H7 (cell line): ENCODE measurements at places on chromosomes 5 and 9. TPM values are rescaled to one million over a fixed set of nuclear protein-coding genes. Genes with fewer than 3 reads are reported as not detected.

MTRR gene
- 30.3 and 31.2 TPM in 2 replicates for total RNA-seq

CCDC192 gene
- total RNA-seq: 0.24 and 1.1 TPM in 2 replicates

GRCh38 chr9:21580636-21581378 is 98.7 kb upstream of the IFNE start:
- DNase-seq: no peak

DNA sequence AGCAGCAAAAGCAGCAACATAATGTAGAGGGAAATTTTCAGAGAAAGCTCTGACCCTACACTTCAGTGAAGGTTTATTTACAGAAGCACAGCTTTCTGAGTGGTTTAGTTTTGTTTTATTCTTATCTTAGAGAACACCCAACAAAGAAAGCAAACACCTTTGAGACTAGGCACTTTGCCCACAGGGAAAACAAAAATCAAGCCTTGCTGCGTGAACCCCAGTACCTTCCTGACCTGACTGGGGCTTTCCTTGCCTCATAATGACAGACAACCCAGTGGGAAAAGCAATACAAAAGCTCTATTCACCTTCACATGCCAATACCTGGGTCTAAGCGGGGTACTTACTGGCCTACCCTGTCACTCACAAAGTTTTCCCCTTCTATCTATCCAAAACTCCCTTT is 189.8 kb downstream of the HINT1 start:
- peak; percentile 22 for DNase-seq

- no peak for DNase-seq
These were observed 380.3 kb upstream of the TNC start for GRCh38 chr9:115498303-115498702.

- no peak for DNase-seq
These were observed 86.9 kb downstream of the NR6A1 start for GRCh38 chr9:124684169-124684568.

GRCh38 chr9:4207123-4207875 is 92.6 kb downstream of the GLIS3 start:
- DNase-seq: no peak

DNA sequence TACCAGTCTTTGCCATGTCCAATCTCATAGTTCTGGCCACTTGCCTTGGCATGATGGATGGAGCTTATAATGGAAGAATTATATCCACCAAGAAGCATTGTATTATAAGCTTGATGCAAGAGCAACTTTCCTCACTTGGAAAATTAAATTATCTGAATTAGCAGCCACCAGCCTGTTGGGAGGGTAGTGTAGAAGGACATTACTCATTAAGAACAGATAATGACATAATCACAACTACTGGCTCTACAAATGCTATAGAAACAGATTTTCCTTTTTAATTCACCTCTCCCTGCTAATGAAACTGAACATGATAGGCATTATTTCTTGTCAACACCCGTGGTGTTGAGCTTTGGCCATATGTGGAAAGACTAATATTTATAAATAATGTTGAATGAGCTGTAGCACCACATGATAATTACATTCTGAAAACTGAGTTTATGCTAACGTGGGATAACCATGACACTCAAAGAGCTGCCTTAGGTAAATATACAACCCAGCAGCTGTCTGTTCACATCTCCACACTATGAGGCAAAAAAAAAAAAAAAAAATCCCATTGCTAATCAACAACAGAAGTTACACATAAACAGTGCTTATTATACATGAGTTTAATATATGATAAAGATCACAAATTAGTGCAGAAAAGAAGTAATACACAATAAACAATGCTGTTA is 48.1 kb upstream of the NR4A3 start:
- no peak for DNase-seq

- DNase-seq: no peak
These were observed 77.9 kb downstream of the ANXA1 start for GRCh38 chr9:73229543-73229942.

DNA sequence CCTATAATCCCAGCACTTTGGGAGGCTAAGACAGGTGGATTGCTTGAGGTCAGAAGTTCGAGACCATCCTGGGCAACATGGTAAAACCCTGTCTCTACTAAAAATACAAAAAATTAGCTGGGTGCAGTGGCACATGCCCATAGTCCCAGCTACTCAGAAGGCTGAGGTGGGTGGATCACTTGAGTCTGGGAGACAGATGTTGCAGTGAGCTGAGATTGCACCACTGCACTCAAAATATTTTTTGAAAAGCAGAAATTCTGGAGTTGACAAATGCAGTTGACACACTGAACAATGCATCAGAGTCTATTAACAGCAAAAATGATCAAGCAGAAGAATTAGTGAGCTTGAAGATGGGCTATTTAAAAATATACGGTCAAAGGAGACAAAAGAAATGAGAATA is 35.5 kb downstream of the NDUFAF2 start:
- DNase-seq: no peak

- DNase-seq: no peak
These were observed 47.4 kb downstream of the C5orf15 start for GRCh38 chr5:133921069-133921468.

GRCh38 chr5:180350711-180351465 is 2.2 kb downstream of the GFPT2 start:
- no peak for DNase-seq

DNA sequence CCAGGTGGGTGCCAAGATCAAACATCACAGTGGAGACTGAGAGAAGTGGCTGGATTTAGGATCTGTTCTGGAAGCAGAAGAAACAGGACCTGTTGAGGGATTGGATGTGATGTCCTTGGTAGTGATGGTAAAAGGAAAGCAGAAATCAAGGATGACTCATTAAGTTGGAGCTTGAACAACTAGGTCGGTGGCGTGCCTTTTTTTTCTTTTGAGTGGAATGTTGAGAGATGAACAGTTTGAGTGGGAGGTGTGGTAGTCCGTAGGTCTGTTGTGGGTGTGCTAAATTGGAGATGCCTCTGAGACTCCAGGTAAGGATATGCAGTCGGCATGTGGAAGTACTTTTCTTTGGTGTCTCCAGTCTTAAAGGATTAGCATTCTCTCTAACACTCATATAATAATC is 92.1 kb upstream of the IL12B start:
- no peak for DNase-seq

DNA sequence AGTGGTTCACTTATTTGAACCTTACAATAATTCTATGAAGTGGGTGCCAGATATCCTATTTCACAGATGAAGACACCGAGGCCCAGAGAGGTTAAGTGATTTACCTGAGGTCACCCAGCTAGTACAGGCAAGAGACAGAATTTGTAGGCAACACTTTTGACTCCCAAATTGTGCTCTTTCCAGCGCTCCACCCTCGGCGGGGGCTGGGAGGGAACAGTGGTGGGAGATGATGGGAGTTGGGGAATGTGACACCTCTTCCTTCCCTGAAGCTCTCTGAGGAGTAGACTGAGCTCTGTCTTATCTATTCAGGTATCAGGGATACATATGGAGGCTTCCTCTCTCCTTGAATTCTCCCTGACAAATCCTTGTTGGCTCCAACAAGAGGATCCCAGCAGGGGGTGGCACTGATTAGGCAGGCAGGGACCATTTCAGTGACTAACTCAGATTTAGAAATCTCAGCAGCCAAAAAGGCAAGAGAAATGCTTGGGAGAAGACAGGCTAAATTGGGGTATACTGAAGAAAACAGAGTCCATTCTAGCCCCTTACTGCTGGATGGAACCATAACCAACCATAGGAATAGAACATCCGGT is 95.8 kb upstream of the PANK3 start:
- no peak for DNase-seq

GRCh38 chr5:160242145-160242544 is 12.8 kb downstream of the FABP6 start:
- DNase-seq: no peak

DNA sequence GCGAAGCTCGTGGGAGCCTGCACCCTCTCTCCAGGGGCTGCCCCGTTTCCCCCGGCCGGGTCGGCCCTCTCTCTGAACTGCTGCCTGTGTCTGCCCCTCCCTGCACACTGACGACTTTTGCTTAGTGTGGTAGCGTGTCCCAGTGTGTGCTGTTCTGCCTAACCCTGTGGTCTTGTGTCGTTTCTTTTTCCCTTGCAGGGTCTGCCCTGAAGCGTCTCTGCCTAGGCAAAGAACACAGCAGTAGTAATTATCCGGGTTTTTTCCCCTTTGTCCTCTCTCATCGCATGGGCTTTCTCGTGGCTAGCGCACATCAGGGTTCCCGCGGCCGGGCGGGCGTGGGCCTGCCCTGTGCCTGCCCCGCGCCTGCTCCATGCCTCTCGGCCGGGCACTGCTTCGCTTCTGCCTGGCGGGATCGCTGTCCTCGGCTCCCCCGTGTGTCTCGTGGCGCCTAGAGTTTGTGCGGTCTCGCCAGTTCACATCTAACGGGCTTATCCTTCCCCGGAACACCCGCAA is 122.7 kb downstream of the WNK2 start:
- DNase-seq: peak; percentile 66

GRCh38 chr9:137158625-137159024 is 11.2 kb downstream of the LRRC26 start:
- DNase-seq: no peak
